ENCODE measurements at places on chromosomes 3 and 15. TPM values are rescaled to one million over a fixed set of nuclear protein-coding genes. Genes with fewer than 3 reads are reported as not detected.

- no peak for DNase-seq
Measured at GRCh38 chr3:53749448-53749847, 96.8 kb downstream of the CHDH start.

- no peak for DNase-seq
Measured at GRCh38 chr15:76470691-76471090, 134.1 kb downstream of the ISL2 start.

DNA sequence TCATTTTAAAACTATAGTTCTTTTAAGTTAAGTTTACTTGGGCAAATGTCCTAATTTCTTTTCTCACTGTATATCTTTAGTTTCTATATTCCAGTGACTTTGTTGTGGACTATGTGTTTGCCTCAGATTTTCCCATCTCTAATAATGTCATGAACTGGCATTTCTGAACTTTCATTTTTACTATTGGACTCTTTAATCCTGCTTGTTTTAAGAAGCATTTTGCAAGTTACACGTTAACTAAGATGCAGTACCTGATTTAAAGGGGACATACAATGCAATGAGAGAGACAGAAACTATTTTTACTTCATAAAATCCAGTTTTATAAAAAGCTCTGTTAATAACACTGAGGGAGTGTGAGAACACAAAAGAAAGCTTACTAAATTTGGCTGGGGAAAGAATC lies 58.6 kb upstream of the PHLDB2 start:
- no peak for DNase-seq

DNA sequence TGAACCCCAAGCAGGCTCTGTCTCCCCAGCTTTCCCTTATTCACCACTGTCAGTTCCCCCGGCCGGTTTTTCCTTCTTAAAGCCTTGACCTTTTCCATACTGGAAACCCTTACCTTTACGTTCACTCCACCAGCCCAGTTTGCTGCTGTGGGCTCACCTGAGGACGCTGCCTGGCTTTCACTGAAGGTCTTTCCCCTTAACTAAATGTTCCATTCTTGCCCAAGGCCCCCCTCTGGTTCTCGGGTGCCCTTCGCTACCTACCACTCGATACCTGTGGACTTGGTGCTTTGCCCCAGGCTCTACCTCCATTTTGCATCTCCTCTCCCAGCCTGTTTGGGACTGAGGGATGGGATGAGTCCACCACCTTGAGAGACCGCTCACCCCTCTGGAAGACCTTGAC lies 851 bp downstream of the AP2M1 start:
- DNase-seq, result no peak

DNA sequence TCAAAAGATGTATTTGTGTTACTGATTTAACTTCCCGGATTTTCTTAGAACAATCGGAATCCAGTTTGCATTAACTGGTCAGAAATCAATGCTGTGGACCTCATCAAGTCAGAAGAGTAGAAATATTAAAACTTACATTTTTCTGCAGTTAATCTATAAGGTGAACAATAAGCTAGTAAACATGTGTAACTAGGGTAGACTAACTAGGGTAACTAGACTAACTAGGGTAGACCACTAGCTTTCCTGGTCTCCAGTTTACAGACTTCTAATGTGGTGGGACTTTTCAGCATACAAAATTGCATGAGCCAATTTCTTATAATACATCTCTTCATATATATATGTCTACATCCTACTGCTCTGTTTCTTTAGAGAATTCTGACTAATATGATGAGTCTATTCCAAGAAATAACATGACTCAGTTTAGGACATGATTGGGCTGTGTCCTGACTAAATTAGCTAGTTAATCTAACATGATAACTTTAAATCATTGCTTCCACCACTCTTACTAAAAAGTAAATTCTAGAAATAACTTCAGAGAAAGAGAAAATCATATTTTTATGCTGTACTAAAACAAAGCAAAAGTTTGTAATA lies 5.3 kb downstream of the PLSCR2 start:
- no peak for DNase-seq

DNA sequence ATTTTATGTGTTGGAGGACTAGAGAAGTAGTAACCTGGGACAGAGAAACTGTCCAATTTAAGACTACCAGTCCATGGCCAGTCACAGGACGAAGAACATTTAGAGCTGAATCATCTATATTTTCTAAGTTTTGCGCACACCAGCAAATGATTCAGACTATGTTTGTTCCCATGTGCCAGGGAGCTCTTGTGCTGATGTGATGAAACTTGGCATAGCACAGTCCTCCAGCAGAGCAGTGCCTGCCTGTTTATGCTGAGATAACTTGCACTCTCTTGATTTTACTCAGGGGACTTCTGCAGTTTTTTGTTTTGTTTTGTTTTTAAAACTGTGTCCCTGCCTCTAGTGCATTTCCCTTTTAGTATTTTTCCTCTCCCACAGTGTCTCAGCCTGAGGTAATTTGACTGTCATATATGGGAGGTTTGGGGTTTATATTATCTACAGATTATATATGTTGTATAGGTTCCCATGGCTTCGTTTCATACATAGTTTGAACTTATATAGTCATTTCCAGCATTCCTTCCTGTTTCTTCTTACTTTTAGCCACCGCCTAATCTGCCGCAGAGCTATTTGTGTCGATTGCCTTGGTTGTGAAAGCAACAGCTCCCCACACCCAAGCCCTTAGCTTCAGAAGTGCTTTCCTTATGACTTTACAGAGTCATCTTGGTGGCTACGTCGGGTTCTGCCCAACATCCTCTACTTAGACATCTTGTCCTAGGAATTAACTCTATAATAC lies 45.5 kb downstream of the PPM1L start:
- peak; percentile 65 for DNase-seq

Gene SPINK8
- not detected for polyA plus RNA-seq

Gene TM4SF18
- polyA plus RNA-seq, result 13.1 TPM

Gene ZNF860
- 12.4 TPM for polyA plus RNA-seq

Gene ATP13A5
- 1.0 TPM for polyA plus RNA-seq

Gene CATSPER2
- polyA plus RNA-seq, result 10.6 TPM

Gene ATP8B4
- polyA plus RNA-seq, result 3.1 TPM

All from left lung (tissue), 14 donors.